ENCODE measurements at places on chromosomes 11 and 22.
A peak's percentile ranks its signal among the peaks of the same experiment; 100 is the strongest.

DNA sequence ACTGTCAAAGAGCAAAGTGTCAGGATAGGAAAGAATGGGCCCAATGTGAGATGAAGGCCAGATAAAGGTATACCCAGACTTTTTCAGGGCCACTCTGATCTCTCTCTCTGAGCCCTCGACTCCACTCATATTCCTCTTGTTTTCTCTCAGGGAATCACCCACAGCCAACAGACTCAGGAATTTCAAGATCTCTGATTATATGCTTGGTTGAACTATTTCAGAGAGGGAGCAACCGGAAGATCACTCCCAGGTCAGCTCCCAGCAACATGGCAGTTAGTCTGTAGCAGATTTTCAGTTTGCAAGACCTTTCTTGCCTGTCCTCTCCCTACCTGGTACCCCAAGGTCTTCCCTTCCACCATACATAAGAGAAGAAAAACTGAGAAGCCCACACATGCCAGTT, 102.5 kb downstream of the C11orf58 start:
- no peak for DNase-seq

GRCh38 chr11:65797711-65798110, 10.8 kb downstream of the OVOL1 start:
- no peak for DNase-seq

DNA sequence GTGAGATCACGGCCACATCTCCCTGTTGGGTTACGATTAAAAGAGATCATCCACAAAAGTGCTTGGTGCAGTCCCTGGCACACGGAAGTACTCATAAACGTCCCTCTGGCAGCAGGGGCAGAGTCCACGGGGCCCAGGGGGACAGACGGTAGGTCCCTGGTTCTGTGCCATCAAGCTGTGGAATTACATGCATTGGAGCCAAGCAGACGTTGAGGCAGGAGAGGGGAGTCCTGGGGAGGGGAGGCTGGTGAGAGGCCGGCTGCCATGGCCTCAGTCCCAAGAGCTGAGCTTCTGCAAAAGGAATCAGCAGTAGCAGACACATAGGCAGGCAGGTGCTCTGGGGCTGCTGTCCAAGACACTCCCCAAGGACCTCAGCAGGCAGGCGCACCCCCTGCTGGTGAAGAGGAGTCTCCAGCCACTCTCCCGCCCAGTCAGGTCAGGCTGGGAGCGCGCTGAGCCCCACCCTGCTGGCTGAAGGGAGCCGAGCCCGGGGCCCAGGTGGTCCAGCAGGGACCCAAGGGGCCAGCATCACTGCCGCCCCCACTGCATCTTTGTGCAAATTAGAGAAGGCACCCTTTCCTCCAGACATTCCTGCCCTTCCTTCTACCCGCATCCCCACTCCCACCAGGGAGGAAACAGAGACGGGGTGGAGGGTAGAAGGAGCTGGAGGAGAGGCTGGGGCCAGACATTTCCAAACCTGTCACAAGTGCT, 7.6 kb upstream of the KCTD17 start:
- DNase-seq: peak; percentile 73

DNA sequence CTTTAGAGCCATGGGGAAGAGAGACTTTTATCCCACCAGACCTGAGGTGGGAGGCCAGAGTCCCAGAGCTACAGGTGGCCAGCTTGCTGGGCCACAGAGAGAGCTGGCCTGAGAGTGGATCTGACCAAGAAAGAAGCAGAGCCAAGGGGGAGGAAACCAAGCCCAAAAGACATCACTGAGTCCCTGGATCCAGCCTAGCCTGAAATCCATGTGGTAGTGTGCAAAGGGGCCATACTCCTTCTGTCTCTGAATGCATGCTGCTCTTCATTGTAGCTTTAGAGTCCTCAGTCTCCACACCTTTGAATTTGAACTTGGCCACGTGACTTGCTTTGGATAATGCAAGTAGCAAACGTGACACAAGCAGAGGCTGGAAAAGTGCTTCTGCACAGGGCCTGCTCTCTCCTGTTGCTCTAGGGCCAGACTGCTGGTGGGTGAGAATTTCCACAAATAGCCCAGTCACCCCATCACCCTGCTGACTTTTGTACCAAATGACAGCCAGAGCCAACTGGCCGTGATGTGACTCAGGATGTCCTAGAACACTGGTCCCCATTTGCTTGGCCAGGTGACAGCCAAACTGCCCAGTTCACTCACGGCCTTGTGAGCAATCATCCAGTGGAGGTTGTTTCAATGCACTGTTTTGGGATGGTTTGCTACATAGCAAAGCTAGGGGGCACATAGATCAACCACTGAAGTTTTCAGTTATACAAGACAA, 93.6 kb downstream of the DHCR7 start:
- DNase-seq: no peak

DNA sequence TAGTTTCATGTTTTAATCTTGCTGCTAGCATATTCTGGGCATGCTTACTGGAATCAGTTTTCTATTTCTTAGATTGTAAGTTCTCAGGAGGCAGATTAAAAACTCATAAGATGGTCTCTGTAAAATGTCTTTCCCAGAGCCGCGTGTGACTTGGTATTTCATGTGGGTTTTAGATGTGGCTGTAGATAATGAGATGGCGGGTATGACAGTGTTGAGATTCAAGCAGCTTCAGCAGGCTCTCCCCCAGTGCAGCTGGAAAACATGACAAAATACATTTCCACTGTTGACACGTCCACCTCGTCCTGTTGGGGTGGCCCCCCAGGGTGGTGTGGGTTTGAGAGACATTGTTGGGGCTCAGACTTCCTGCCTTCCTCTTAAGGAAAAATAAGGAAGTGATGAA, 106.8 kb downstream of the KIRREL3 start:
- no peak for DNase-seq

- no peak for DNase-seq
Observed at GRCh38 chr11:117271208-117271607, 19.9 kb upstream of the BACE1-AS start.

- DNase-seq: no peak
Observed at GRCh38 chr22:50529416-50529896, 356 bp downstream of the TYMP start.

- peak; percentile 80 for DNase-seq
Observed at GRCh38 chr11:3920148-3920852, 64.8 kb downstream of the STIM1 start.

DNA sequence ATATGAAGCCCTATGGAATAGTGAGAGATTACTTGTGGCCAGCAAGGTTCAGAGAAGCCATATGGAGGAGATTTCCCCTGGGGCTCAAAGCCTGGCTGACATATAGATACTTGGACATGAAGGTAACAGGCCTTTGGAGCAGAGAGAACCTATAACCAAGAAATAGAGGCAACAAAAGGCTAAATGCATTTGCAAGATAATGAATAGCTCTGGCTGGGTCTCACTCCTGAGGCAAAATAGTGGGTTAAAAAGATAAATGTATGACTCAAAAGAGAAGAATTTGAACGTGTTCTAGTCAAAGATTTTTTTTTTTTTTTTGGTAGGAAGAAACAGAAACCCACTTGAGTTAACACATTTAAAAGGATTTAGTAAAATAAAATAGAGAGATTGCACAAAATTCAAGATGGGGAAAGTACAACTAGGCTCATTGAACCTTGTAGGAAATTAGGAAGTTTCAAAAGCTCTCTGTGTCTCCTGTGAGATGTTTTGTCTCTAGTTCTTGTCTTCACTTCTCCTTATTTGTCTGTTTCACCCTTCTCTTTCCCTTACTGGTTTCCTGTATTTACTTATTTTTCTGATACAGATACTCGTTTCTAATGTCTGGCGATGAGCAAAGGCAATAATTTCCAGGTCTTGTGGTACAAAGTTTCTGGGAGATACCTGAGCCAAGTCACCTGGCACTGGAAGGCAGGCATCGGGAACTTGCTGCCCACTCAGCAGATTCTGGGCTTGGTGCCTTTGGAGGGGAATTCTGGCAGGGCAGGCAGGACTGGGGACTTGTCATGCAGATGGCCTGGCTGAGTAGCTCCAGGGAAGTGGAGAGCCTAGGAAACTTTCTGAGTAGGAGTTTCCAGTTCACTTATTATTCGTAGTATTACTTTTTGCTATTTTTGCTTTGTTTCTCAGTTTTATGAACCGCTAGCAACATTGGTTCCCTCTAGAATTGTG, 49.2 kb upstream of the SESN3 start:
- DNase-seq: no peak

- no peak for DNase-seq
Observed at GRCh38 chr11:66478729-66479393, 1.4 kb upstream of the DPP3 start.

DNA sequence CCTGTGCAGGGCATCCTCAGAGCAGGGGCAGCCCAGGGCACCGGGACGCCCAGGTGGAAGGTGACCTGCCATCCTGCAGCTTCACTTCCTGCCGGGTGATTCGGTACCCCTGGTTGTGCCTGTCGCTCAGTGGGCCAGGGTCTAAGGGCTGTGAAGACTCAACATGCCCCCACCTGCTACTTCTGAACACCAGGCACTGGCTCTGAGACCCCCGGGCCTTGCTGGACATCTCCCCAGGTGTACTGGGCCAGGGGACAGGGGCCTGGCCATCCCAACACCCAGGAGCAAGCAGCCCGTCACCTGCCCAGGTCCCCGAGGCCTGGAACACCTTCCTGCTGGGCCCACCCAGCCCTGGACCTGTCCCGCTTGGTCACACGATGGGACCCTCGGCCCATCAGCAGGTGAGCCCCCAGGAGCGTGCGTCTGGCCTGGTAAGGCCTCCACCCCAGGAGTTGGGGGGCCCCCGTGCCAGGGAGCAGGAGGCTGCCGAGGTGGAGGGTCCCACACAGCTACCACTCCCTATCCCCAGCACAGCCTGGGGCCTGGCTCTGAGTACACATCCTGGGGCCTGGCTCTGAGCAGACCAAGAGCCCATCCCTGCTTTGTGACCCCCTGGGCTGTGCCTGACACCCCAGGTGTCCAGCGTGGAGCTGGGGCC, 3.9 kb upstream of the MUC5B start:
- no peak for DNase-seq

GRCh38 chr22:38613588-38613987, 42.6 kb downstream of the FAM227A start:
- no peak for DNase-seq

- no peak for DNase-seq
Observed at GRCh38 chr22:38304526-38304925, 12.7 kb downstream of the CSNK1E start.

DNA sequence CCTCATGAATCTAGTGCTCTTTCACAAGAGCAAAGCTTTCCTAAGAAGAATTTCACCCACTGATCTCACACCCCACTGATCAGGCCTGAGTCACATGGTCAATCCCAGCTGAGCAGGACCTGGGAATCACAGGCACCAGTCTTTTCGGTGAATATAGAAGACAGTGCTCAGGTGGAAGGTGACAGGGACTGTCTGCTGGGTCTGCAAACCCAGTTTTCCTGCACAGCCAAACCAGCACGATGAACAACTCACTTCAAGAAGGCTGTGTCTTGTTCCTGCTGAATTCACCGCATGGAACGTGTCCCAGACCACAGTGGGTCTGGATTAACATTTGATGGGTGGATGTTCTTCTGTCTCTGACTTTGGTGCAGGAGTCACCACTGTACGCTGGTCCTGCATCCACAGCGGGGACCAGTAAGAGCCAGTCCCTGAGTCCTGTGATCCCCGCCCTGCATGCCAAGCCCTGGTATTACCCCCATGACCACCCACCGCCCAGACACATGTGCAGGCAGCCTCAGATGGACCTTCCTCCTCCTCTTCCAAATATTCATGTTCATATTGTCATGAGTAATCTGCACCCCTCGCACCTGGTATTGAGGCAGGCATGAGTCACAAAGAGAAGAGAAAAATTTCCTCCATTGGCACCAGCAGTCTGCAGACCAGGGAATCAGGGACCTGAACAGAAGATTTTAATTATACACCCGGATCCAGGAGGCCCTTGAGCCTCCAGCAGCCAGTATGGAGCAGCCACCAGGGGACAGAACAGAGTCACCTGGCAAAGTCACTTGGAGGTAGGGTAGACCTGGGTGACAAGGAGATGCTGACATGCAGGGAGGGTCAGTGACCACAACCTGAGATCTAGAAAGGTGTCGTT, 8.6 kb upstream of the IGLL5 start:
- peak; percentile 52 for DNase-seq

GRCh38 chr11:100639140-100639539, 47.9 kb upstream of the ARHGAP42 start:
- no peak for DNase-seq

- peak; percentile 43 for DNase-seq
Observed at GRCh38 chr22:48957311-48957986, 870.2 kb downstream of the BRD1 start.

DNA sequence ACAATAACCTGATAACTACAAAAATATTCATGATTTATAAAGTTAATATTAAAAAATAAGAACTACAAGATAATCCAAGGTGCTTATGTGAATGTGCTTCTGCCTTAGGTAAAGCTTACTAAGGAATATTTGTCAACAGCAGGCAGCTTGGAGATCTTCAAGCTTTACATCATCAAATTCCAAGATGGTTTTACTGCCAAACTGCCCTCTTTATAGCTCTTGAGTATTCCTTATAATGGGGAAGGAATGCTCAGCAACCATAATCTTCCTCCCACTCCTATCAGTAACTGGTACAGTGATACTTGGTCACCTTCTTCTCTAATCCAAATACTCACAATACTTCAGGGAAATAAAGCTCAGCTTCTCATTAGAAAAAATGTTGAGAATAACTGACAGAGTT, 30.1 kb downstream of the SBF2 start:
- DNase-seq: no peak

- no peak for DNase-seq
Observed at GRCh38 chr22:31139866-31140716, at the start of gene PLA2G3. Gene PLA2G3, minus strand, starts transcription at chr22:31140508. Its CDS starts 154 bp downstream, at chr22:31140354.

DNA sequence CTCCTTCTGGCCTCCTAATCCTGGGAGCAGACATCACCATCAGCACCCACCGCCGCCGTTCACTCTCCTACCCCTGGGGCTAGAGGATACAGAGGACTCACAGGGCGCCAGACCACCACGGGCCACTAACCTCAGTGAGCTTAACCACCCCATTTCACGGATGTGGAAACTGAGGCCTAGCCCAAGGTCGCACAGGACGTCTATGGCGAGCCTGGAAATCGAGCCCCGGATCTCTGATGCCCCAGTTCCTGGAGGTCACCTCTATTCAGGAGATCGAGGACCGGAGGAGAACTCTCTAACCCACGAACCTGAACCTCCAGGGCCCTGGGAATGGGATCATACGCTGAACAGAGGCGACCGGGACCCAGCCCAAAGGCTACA, 349 bp downstream of the TIMM10 start:
- no peak for DNase-seq

DNA sequence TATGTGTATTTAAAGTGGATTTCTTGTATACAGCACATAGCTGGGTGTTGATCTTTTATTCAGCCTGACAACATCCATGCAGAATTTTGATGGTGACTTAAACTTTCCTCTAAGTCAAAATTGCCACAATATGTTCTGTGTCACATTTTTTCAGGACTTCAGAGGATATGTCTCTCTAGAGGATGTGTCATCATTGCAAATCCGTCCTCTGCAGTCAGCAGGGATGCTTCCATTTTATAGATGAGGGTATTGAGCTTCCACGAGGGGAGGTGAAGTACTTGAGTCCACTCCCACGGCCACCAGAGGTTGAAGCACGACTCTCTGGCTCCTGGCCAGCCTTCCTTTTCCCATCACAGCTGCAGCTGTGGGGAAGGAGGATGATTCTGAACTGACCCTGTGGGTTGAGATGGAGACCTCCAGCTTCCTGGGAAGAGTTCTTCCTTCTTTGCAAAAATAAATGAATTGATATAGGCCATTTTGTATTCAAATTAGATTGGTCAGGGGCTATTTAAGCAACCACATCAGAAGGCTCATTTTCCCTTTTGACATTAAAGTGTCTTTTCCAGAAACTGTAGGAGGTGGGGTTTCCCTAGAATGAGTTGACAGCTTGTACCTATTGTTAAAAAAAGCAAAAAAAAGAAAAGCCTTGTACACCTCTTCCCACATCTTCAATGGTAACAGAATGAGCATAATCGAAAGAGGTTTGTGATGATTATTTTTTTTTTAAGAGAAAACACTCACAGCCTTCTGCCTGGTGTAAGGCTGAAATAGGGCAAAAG, 55.2 kb upstream of the MYEOV start:
- peak; percentile 59 for DNase-seq

GRCh38 chr11:18752502-18752901, 26.5 kb upstream of the IGSF22 start:
- no peak for DNase-seq
